Muscle of leg (tissue), 16 donors: ENCODE measurements at places on chromosomes 12 and 14. TPM values are rescaled to one million over a fixed set of nuclear protein-coding genes. Genes with fewer than 3 reads are reported as not detected.

DNA sequence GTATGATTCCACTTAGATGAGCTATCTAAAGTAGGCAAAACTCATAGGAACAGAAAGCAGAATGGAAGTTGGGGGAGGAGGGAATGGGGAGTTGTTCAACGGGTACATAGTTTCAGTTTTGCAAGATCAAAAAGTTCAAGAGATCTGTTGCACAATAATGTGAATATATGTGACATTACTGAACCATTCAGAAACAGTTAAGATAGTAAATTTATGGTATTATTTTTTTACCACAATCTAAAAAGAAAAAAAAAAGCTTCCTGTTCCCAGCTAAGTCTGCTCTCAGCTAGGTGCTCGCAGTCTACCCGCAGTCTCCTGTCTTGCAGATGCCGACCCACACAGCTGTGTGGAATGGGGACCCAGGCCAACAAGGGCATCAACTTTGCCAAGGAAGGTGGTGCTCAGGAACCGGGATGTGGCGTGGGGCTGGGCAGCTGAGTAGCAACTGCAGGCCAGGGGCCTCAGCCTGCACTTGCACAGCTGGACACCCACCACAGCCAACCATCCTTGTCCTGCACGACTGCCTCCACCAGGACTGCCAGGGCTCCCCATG is 15.3 kb upstream of the ANO6 start:
- H3K4me1 ChIP-seq, result no peaks in the 10 kb centered on the region
- no peaks in the 10 kb centered on the region for H3K36me3 ChIP-seq
- no peaks in the 10 kb centered on the region for H3K27me3 ChIP-seq
- DNase-seq, result no peak
- H3K27ac ChIP-seq, result no peak overlapping the region

The ACOT6 gene
- total RNA-seq, result not detected

DNA sequence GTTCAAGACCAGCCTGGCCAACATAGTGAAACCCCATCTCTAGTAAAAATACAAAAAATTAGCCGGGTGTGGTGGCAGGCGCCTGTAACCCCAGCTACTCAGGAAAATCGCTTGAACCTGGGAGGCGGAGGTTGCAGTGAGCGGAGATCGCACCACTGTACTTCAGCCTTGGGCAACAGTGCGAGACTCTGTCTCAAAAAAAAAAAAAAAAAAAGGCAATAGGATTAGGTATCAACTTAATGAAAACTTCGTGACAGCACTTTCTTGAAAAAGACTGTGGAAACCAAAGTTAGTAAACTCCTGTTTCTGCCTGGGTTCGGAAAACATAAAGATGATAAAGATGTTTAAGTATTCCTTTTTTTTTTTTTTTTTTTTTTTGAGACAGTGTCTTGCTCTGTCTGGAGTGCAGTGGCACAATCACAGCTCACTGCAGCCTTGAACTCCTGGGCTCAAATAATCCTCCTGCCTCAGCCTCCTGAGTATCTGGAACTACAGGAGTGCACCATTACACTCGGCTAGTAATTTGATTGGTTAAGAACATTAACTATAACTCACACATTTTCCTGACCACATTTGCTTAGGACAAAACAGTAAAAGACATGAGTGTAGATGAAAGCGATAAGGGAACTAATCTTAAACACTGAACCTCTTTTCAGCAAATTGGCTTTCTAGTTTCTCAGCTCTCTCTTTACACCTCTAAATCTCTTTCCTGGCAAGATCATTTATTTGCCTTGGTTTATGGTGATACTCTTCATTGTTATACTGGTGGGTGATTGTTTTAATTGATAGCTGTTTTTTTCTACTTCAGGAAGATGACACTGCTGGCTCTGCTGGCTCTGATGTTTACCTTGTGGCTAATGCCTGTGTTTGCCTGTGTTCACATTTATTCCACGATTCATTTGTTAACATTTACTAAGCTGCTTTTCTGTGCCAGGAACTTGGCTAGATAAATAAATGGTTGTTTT is 15.8 kb downstream of the HIF1A start:
- H3K27ac ChIP-seq, result no peak overlapping the region
- DNase-seq, result no peak

DNA sequence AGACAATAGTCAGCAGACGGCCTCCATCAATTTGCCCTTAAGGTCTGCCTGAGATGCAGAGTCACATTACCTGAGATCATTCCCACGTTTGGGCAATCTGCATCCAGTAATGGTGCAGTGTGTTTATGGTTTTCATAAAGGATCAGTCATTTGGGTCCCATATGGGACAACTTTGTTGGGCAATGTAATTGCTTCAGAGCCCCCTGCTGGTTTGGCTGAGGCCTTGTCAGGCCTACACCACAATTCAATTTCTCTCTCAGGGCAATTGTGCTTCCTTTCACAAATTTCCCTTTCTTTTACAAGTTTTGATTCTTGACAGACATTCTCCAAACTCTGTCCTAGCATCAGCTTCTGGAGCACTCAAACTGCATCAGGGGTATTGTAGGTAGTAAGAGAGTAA is 191.2 kb upstream of the SSTR1 start:
- no peaks in the 10 kb centered on the region for H3K36me3 ChIP-seq
- H3K4me1 ChIP-seq, result no peaks in the 10 kb centered on the region
- no peaks in the 10 kb centered on the region for H3K27me3 ChIP-seq
- no peak overlapping the region for H3K27ac ChIP-seq
- H3K4me3 ChIP-seq, result no peak overlapping the region

DNA sequence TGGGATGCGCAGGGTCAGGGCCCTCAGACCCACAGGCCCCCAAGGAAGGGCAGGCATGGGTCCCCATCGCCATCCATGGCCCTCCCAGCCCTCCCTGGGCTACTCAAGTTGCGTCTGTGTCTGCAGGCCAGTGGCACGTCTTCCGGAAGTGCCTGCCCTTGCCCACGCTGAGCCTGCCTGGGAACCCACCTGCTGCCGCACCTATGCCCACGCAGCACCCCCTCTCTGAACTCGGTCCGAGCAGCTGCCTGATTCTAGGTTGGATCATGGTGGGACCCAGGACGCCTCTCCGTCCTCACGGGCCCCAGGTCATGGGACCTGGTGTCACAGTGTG is 182.8 kb downstream of the ADGRD1 start:
- peaks cover 3% of the 10 kb centered on the region for H3K27me3 ChIP-seq
- H3K36me3 ChIP-seq, result no peaks in the 10 kb centered on the region
- no peak overlapping the region for H3K4me3 ChIP-seq
- H3K4me1 ChIP-seq, result peaks cover 13% of the 10 kb centered on the region
